ENCODE measurements at places on chromosomes 5 and 9. TPM values are rescaled to one million over a fixed set of nuclear protein-coding genes. Genes with fewer than 3 reads are reported as not detected.

CAMK2A gene
- 0.13 TPM for total RNA-seq

ENDOG gene
- total RNA-seq: 84.9 TPM

DRD1 gene
- not detected for total RNA-seq

PHF24 gene
- not detected for total RNA-seq

MINAR2 gene
- total RNA-seq: not detected

ZNF354C gene
- 0.07 TPM for total RNA-seq

CA9 gene
- 0.73 TPM for total RNA-seq

CLIC3 gene
- 0.18 TPM for total RNA-seq

PCDHB2 gene
- total RNA-seq: not detected

IFNA2 gene
- not detected for total RNA-seq

GABRP gene
- not detected for total RNA-seq

FSTL4 gene
- total RNA-seq: not detected

SPINK6 gene
- not detected for total RNA-seq

HTR1A gene
- not detected for total RNA-seq

PCDHB7 gene
- not detected for total RNA-seq

PFN3 gene
- not detected for total RNA-seq

TAF1L gene
- total RNA-seq: 0.02 TPM

PCSK5 gene
- total RNA-seq: not detected

TAF11L13 gene
- not detected for total RNA-seq

CDH9 gene
- not detected for total RNA-seq

OGN gene
- 0.16 TPM for total RNA-seq

SMU1 gene
- total RNA-seq: 19.1 TPM

FAT2 gene
- not detected for total RNA-seq

TAF11L3 gene
- not detected for total RNA-seq

IL4 gene
- not detected for total RNA-seq

DNAJC25 gene
- 5.6 TPM for total RNA-seq

WNK2 gene
- 3.3 TPM for total RNA-seq

MSANTD3 gene
- total RNA-seq: 22.1 TPM

PAPPA gene
- 0.20 TPM for total RNA-seq

PTGER4 gene
- total RNA-seq: 0.11 TPM

MAT2B gene
- 43.0 TPM for total RNA-seq

TEK gene
- 0.16 TPM for total RNA-seq

AGXT2 gene
- not detected for total RNA-seq

NXNL2 gene
- not detected for total RNA-seq

HMCN2 gene
- total RNA-seq: not detected

NUTM2G gene
- total RNA-seq: not detected

ADGRV1 gene
- total RNA-seq: 70.6 TPM

SHROOM1 gene
- total RNA-seq: 25.6 TPM

IL13 gene
- not detected for total RNA-seq

PTPRD gene
- total RNA-seq: 0.11 TPM

POC5 gene
- 17.4 TPM for total RNA-seq

AIF1L gene
- total RNA-seq: 1.7 TPM

BTNL8 gene
- not detected for total RNA-seq

IRX1 gene
- total RNA-seq: not detected

TNFSF15 gene
- total RNA-seq: not detected

PCDHGA3 gene
- 0.24 TPM for total RNA-seq
